Stimulated activated effector memory CD8-positive, alpha-beta T cell treated with anti-CD3 and anti-CD28 coated beads, Interleukin-12 subunit alpha, Interleukin-12 subunit beta, amount 100 ng/mL, for 72 hours (primary cell): ENCODE measurements at places on chromosomes 3 and 15.

DNA sequence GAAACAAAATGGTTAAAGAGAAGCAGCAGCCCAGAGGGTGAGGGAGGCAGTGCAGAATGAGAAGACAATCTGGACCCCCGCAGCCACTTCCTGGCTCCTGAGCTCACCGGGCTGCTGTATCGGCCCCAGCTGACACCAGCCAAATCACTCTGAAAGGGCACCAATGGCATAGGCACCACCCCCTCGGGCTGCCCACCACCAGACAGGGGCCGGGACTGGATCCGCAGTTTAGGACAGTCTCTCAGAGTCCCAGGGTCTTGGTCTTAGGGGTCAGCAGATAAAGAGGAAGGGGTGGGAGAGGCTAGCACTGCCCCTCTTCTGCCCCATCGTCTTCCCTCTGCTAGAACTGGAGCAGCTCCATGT, 17.9 kb upstream of the EHD4 start:
- no peak for DNase-seq

- DNase-seq: no peak
Observed at GRCh38 chr3:16396202-16396601, 117.3 kb downstream of the RFTN1 start.

DNA sequence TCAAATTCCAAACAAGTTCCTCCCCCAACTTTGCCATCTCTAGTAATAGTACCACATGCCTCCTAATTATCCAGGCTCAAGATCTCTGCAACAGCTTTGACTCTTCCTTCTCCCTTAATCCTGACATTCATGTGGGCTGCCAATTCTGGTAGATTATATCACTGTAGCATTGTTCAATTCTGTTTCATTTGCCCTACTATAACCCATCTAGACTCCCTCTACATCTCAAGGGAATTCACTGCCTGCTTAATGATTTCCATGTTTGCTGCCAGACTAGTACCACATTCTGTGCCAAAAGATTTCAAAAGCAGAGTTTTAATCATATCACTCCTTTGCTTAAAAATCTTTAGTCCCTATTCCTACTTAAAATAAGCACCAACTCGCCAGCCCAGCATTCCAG, 34.6 kb upstream of the PPIB start:
- DNase-seq: no peak

DNA sequence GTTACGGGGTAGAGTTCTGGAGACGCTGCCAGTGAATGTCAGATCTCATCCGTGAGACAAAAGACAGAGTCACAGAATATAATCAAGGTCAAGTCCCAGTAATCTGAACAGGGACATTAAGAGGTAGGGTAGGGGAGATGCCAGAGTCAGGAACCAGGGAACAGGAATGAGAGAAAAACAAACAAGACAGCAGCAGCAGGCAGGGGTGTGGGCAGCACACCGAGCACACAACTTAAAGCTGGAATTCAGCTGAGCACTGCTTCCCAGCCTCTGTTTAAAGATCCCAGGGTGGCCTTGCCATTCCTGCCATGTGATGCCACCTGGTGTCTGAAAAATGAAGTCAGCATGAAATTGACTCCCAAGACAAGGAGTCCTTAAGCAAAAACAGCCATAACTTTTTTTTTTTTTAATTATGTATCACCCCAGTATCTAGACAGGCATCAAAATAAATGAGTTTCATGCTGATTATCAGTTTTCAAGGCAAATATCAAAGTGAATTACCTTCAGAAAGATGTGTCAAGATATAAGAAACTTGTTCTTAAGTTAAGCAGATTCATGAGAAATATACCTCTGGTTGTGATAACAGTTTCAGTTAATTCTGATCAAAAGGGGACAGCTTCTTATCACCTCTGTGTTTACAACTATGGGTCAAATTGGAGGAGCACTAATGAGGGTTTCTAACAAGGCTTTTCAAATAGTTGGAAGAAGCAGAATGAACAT, 203.7 kb downstream of the SLC9A9 start:
- no peak for DNase-seq

GRCh38 chr3:42190701-42191442, 75.1 kb downstream of the CCK start:
- peak; percentile 84 for DNase-seq

- no peak for DNase-seq
Observed at GRCh38 chr3:110773413-110773954, 298.1 kb upstream of the NECTIN3 start.

GRCh38 chr3:39150803-39151631, 2.4 kb downstream of the CSRNP1 start:
- no peak for DNase-seq

- DNase-seq: no peak
Observed at GRCh38 chr3:172034786-172035685, 4.3 kb upstream of the FNDC3B start.

GRCh38 chr3:52431459-52432223, 13.3 kb downstream of the SEMA3G start:
- no peak for DNase-seq

DNA sequence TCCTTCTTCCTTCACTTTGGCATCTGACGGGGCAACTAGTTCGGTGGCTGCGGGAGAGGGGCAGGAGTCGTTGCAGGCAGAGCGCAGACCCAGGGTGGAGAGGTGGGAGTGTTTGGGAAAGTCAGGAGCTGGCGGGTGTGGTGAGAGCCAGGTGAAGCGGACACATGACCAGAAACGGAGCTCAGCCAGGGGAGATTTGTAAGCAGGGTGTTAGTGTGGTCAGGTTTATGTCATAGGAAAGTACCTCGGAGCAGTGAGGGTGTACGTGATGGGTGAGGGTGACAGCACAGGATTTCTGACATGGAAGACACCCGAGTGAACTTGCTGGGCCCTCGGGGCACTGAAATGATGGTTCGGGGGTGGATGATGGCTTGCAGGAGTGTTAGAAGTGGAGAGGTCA, 247.4 kb upstream of the TPM1 start:
- DNase-seq: no peak

- DNase-seq: no peak
Observed at GRCh38 chr3:175015056-175015635, 156.0 kb downstream of the NAALADL2 start.

DNA sequence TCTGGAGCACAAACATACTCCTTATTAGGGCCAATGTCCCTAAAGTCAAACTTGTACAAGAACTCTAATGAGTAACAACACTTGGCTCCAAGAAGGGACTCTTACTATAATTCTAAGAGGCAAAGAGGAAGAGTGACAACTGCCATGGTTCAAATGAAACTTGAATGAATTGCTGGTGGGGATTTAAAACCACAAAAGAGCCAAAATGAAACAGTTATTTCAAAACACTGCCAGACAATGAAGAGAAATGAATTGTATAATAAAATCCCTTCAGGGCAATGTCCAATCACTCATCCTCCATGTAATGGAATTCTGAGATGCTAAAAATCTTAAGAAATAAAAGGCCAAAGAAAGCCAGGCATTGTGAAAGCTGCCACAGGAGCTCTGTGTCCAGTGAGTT, 14.2 kb downstream of the THRB start:
- no peak for DNase-seq

GRCh38 chr3:194711913-194712312, 26.2 kb downstream of the FAM43A start:
- no peak for DNase-seq

DNA sequence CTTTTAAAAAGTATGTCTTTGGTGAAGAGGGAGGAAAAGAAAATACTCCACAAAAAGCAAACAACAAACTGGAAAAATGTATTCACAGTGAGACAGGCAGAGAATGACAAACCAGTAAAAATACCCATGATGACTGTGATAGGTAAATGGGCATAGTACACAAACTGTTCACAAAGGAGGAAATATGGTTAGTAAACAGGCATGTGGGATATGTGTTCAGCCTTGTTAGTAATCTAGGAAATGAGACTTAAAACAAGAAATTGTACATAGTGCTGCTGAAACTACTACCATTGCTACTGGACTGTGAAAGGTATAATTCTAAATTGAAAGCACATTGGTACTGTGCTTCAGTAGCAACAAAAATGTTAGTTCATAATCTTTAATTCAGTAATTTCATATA, 50.1 kb downstream of the UBE2E2 start:
- DNase-seq: no peak

DNA sequence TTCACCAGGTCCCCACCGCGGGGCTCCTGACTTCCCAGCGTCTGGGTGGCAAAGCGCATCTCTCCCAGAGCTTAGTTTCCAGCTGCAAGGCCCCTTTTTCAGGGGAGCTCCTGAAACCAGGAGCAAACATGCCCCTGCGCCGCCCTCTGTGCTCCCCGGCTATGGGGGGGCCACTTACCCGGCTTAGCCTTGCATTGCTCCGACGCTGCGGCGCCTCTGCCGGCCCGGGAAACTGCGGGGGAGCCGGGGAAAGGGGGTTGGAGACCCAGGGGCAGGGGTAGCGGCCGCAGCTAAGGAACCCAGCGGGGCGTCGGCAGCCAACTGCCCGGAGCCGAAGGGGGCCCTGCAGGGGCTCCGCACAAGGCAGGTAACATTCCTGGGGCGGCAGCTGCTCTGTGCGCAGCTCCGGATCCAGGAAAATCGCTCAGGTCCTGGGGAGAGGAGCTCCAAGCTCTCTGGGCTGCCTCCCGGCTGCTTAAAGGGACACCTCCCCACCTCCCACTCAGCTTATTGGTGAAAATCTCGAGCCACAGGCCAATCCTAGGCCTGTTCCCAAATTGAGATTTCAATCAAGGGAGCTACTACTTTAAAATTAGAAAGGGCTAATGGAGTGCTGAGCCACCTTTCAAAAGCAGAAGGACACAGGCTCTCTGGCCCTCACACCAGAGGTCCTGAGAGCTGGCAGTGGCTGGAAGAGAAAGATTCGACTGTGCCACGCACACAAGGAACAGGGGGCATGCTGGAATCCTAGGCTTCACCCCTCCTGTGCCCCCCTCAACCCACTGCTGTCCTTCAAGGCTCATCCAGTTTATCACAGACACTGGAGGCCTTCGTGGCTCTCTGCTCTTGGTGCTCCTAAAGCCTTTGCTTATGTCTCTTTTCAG, 42.7 kb upstream of the PRICKLE2 start:
- no peak for DNase-seq

DNA sequence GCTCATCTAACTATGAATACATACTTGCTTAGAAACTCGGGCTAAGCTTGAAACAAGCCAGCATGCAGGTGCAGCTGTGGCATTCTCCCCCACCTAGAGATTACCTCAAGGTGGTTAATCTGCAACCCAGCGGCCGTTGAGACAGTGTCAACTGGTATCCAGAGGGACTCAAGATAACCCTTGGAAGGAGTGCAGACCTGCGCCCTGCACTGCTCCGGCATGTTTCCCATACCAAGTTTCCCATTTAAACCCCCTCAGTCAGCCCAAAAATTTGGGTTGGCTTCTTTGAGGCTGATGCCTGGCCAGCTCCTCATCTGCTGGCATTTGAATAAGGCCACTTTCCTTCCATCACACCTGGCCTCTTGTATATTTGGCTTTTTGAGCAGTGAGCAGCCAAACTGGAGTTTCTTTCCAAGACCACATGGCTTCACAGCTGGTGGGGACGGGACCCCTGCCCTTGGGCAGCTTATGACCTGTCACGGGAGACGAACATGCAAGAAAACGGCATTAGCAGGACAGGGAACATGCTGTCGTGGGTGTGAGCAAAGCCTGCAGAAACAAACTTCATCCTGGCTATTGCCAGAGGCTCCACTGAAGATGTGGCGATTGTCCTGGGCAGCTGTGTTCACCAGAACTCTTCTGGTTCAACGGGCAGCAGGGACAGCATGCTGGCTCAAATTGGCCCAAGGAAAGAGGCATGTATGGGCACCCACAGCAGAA, 98.2 kb downstream of the PLXNA1 start:
- DNase-seq: no peak

DNA sequence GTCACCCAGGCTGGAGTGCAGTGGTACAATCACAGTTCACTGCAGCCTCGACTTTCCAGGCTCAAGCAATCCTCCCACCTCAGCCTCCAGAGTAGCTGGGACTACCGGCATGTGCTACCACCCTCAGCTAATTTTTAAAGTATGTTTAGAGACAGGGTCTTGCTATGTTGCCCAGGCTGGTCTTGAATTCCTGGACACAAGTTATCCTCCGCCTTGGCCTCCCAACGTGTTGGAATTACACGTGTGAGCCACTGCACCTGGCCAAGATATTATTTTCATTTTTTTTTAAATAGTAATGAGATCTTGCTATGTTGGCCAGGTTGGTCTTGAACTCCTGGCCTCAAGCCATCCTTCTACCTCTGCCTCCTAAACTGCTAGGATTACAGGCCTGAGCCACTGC, 4.4 kb upstream of the MPI start:
- no peak for DNase-seq

GRCh38 chr3:38454884-38455638, 1.4 kb downstream of the ACVR2B start:
- DNase-seq: no peak

DNA sequence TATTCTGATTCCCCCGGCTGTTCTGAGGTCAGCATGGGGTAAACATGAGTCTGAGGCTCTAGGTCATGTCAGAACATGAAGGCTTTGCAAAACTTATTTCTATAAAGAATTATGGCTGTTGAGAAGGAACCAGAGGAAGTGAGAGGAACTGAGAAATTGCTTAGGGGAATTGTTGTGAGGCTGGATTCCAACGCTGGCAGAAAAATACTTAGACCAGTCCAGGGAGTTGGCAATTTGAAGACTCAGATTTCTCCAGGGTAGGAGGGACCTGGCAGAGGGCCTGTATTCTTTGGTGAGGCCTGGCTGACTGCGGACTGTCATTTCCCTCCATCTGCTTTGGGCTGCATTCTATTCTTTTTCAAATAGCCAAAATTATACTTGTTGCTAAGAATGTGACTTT, 155.5 kb downstream of the PLD1 start:
- no peak for DNase-seq

- no peak for DNase-seq
Observed at GRCh38 chr15:70505936-70506912, 257.1 kb downstream of the UACA start.

- no peak for DNase-seq
Observed at GRCh38 chr3:101458387-101458786, 54.6 kb downstream of the SENP7 start.

DNA sequence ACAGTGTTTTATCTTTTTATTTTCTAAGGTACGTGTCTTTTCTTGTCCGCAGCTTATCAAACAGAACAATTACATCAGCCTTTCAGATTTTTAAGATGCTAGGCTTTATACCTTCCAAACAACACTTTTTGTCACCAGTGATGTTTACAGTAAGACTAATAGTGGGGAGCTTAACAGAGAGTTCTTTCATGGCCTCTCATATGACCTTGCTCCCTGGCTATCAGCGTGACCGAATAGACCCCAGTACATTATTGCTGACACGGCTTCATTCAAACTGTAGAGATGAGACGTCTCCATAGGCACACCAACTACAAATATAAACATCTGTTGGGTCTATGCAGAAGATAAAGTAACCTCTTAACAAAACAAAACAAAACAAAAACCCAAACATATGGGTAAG, 477.6 kb upstream of the KCNMB2 start:
- no peak for DNase-seq

DNA sequence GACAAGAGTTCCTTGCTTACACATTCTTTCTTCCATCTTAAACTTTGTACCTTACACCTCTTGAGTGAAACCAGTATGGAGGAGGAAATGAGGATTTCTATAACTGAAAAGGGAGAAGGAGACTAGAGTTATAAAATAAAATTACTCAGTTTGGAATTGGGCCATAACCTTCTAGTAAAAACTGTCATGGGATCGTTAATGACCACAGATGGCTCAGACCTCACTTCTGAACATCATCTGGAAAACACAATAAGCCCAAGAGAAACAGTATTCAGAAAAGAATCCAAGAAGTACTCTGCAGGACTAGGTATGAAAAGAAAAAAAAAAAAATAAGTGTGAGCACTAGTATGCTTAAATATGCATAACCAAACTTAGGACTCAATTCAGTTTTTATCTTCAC, 12.1 kb downstream of the GAP43 start:
- no peak for DNase-seq

- no peak for DNase-seq
Observed at GRCh38 chr3:143596957-143597642, 251.2 kb downstream of the SLC9A9 start.

- DNase-seq: no peak
Observed at GRCh38 chr3:106172101-106172500, 303.3 kb upstream of the CBLB start.
